Activated T-helper 1 cell treated with anti-CD3 and anti-CD28 coated beads, Interleukin-2, amount 50 U/mL, for 16 hours (primary cell): ENCODE measurements at places on chromosomes 11 and 22.

- DNase-seq: no peak
These were observed 231.9 kb upstream of the E2F8 start for GRCh38 chr11:19472679-19473078.

- no peak for DNase-seq
These were observed 374.8 kb downstream of the MIAT start for GRCh38 chr22:27032091-27032761.

GRCh38 chr11:68503792-68504191 lies 43.2 kb downstream of the PPP6R3 start:
- no peak for DNase-seq

DNA sequence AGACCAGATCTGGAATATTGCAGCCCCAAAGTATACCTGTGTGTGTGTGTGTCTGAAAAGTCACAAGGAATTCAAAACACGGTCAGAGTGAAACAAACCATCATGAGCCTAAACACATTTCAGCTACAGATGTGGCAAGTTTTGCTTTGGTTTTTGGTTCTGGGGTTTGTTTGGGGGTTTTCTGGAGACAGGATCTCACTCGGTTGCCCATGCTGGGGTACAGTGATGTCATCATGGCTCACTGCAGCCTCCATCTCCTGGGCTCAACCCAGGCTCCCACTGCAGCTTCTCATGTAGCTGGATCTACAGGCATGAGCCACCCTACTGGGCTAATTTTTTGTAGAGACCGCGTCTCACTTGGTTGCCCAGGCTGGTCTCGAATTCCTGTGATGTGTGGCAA lies 41.4 kb upstream of the PHF21A start:
- DNase-seq: no peak

DNA sequence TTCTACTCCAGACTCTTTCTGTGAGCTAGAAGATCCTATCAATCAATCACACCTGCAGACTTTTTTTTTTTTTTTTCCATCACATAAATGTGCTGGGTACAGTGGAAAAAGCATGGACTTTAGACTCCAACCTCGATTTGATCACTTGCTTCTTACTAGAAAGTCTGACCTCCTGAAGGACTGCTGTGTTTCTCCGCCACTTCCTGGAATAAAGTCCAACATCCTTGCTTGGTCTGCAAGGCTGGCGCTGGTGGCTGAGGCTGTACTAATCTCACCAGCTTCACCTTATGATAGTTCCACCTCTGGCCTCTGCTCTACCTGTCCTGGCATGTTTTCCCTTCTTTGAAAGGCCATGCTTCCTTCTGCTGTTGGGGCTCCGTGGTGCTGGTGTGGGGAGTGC lies 60.9 kb upstream of the SESN3 start:
- no peak for DNase-seq

GRCh38 chr22:44609400-44609988 lies 92.5 kb upstream of the PRR5 start:
- no peak for DNase-seq
